ENCODE measurements at places on chromosomes 2 and 18.

DNA sequence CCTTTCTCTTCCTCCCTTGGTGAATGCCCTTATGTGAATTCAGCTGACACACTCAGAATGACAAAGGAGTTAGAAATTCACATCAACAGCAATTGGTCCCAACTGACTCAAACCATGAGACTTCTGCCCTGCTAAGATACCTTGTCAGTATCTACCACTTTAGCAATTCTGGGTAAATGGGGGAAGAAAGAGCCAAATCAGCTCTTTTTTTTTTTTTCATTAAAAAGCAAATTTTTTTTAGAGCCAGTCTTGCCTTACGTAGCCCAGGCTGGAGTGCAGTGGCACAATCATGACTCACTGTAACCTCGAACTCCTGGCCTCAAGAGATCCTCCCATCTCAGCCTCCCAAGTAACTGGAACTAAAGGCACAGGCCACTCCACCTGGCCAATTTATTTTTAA lies 1.7 kb upstream of the PPP4R1 start:
- ATAC-seq: no peak

DNA sequence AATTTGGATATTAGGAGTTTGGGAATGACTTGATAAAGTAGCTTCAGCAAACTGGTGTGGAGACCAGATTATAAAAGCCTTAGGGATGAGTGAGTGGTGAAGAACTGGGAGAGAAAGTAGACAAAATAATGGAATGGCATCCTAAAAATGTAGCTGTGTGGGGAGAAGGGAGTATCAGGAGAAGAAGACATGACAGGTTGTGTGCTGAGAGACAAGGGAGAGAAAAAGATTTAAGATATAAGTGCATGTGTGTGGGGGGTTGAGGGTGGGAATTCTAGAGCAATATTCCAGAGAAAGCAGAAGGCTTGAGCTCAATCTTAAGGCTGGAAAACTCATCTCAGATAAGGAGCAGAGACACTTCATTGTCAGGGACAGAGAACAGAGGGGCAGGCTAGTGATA lies 159.5 kb downstream of the HNMT start:
- no peak for ATAC-seq

DNA sequence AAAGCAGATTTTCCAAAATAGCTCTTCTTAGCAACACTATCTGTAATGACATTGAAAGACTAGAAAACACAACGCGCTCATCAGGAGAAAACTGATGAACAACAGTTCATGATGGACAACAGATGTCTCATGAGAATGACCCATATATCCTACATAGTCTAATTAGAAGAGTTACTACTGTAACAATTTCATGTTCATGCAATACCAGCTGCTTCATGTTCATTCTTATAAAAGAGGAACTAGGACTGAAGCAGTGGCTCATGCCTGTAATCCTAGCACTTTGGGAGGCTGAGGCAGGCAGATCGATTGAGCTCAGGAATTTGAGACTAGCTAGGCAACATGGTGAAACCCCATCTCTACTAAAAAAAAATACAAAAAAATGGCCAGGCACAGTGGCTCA lies 22.7 kb downstream of the TRAPPC8 start:
- no peak for ATAC-seq

DNA sequence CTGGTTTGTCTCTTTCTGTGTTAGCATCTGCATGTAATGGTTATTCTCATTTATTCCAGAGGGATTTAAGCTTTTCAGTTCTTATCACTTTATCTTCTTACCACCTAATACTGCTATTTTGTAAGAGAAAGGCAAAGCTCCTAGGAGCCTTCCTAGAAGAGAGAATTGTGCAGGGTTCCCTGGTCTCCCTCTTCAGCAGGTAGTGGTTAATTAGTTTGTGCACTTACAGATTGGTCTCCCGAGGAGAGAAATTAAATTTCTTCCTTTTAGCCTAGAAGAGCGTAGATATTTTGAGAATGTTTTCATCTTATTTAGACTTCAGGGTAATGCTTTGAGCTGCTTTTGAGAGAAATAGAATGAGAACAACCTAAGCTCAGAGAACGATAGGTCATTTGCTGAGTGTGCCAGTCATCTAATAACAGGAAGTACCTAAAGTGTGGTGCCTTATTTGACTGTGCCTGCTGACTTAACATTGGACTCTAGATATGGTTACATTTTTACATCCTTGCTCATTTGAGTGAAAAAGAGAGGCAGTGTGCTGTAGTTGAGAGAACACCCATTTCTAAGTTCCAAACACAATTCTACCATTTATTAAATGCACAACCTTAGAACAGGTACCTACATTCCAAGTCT lies 651.4 kb downstream of the STK39 start:
- peak; percentile 45 for ATAC-seq

DNA sequence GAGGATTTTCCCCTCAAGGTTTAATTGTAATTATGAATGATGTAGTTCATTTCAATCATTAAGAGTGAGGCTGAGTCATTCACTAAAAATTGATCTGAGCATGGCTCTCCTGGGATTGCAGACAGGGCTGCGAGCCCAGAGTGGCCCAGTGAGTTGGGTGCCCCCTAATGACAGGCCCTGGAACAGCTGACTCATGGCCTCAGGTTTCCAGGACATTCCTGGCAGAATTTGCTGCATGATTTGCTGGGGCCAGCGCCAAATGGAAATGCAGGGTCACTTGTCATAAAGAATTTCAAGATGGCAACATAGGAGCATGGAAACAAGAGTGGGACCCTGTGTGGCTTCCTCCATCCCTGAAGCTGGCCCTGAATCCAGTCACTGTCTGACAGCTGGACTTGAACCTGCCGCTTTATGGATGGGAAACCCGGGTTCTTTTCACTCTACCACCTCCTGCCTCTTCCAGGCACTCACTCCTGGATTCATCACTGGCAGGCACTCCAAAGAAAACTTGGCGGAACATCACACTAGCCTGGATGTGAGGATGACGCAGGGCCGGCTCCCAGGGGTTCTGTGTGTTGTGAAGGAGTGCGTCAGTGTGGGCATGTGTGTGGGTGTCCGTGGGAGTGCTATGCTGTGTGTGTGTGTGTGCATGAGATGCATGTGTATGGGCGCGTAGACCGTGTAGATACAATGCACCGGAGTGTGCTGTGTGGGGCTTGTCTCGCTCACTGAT lies 15.2 kb downstream of the OTOF start:
- ATAC-seq: no peak

DNA sequence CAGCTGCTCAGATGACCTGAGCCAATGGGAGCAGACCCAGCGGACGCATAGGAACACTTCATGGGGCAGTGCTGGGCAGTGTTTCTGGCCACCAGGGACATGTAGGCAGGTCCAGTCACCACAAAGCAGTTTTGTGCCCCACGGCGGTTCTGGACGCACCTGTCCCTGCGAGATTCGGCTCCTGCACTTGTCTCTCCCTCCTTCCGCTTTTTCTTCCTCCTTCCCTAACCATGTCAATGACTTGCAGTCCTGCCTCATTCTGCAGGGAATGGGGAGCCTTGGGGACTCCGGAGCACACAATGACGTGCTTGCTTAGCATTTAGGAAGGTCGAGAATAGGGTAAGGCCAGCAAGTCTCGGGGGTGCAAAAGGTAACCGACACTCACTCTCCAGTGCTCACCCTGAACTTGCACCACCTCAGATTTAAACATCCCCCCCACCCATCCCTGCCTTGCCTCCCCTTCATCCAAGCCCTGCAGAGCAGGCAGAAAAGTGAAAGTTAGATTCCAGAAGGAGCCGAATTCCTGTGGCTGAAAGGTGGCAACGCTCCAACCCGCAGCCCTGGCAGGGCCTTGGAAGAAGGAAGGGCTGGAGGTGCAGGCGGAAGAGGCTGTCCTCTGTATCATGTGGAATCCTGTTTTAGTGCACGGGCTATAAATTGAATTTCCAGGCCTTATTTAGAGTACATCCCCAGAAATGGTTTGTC lies 40.5 kb upstream of the ATG16L1 start:
- no peak for ATAC-seq

DNA sequence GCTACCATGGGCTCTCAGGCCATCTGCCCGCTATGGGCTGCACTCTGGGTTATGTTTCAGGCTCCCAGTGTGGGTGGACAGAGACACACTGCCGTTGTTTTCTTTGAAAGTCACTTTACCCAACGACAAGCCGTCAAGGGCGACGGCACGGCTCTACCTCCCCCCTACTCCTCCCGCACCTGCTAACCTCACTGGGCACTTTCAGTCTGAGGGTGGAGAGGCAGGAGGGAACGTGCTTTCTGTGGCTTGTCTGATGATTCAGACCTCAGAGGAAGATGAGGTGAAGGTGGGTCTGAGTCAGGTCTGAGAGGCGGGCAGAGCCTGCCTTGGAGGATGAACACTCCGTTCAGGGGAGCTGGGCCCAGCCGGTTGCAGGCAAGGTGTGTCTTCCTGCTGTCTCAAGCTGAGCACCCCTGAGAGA lies 147.6 kb upstream of the HDAC4 start:
- no peak for ATAC-seq

DNA sequence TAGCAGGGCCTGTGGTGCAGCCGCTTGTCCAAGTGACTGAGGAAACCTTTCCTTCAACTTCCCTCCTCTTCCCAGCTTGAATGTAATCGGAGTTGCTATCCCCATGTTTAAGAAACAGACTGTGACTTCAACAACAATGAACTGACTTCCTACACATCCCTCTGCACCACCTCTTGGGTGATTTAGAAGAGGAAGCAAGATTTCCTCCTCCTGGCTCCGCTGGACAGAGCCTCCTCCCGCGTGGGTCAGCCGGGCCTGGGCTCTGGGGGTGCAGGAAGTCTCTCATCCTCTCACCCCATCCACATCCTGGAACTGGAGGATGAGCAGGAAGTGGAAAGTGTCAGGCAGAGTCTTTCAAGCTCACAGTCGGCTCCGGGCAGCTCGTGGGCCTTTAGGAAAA lies 84.3 kb downstream of the GATA6 start:
- ATAC-seq: no peak

- peak; percentile 83 for ATAC-seq
Observed at GRCh38 chr2:89841476-89841840, 1150.0 kb downstream of the RPIA start.

- ATAC-seq: no peak
Observed at GRCh38 chr2:4693266-4693665, 989.9 kb downstream of the DCDC2C start.

DNA sequence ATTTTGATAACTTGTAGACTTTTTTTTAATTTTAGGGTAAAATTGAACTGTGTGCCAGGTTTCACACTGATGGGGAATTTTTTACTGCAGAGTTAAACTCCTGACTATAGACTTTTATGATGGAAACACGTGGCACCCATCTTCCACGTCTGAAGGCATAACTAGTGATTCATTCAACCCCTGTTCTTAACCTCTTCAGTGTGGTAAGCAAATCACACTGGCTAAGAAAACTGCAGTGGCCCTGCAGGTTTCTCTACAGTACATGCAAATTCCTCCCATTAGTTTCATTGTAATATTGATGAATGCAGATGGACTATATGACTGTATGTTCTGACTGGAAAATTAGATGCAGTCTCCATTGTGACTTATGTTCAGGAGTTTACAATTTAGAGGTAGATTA lies 47.2 kb downstream of the SMAD4 start:
- ATAC-seq: no peak

DNA sequence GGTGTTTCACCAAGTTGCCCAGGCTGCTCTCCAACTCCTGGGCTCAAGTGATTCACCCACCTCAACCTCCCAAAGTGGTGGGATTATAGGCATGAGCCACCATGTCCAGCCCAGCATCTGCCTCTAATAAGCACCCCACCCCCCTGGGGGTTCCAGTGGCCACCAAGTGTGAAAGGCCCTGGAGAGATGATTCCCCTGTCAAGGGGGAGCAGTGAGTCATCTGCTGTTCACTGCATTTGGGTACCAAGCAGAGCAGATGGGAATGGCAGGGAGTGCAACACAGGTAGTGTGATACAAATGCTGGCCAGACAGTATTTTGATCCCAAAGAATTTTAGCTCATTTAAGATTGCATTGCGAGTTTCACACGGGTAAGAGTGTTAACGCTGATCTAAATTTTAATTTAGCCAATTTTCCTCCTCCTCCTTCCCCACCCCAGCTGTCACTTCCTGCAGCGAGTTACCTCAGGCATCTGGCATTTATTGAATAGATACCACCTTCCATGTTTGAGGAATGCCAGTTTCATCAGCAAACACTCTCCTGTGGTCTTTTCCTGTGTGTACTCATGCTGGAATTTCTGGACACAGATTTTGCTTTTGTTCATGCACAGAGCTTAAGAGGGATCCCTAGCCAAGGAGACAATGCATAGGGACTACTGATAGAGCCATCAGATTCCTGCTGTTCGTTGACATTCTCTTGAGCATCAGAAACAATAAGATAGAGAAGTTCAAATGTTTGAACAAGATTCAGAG lies 32.4 kb upstream of the NCK2 start:
- ATAC-seq: no peak

- peak; percentile 73 for ATAC-seq
Observed at GRCh38 chr2:42796427-42797248, 4.3 kb upstream of the HAAO start.

- no peak for ATAC-seq
Observed at GRCh38 chr2:232482301-232483238, 5.1 kb downstream of the ECEL1 start.

- ATAC-seq: no peak
Observed at GRCh38 chr2:178630581-178630980, 150.3 kb downstream of the PLEKHA3 start.

- ATAC-seq: no peak
Observed at GRCh38 chr2:70668911-70669310, 99.1 kb downstream of the ADD2 start.

GRCh38 chr2:52857722-52858121 lies 909.9 kb upstream of the CHAC2 start:
- no peak for ATAC-seq

DNA sequence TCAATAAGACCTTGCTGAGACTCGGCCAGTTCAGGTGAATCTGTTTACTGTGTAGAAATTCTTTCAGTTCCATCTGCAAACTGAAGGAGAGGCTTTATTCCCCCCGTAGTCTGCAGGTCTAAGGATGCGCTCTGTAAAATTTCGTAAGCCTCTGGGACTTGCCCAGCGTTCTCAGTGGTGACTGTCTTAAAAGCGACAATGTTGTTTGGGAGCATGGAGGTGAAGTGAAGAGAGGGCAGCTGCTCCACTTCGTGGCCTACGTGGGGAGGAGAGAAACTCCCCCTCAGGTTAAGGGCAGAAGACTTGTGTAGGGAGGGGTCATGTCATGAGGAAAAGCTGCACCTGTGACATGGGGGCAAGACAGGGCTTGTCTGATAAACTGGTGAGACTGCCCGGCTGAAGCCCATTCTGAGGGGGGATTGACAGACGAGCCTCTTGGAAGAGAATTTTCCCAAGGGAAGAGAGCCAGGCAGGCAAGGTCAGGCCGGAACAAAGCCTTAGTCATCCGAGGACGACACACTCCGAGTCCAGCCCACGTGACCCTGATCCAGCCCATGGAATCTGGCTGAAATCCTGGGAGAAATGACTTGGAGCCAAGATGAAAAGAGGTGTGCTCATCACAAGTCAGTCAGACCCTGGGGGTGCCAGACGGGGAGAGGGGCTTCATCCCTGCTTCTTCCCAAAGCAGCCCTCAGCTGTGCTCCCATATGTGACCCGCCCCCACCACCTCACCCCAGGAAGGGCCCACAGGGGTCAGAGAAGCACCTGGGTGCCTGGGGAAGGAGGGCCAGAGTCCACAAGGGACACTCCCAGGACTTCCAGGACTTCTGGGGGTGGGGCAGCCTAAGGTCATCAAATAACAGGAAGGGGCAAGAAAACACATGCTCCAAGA lies 88.5 kb upstream of the SH3BP4 start:
- ATAC-seq: no peak

GRCh38 chr18:23213200-23213599 lies 77.9 kb downstream of the CABLES1 start:
- no peak for ATAC-seq

- ATAC-seq: no peak
Observed at GRCh38 chr2:175009917-175010621, 4.9 kb upstream of the CHN1 start.

- ATAC-seq: no peak
Observed at GRCh38 chr2:28046921-28047320, 156.4 kb downstream of the BABAM2 start.

- ATAC-seq: no peak
Observed at GRCh38 chr18:70333757-70334156, 44.9 kb downstream of the SOCS6 start.

Data from stimulated activated memory B cell treated with anti-CD40 and anti-IgM and Interleukin-4, amounts not matched to agents 10 μg/mL and 1 μg/mL and 100 μg/mL, for 72 hours (primary cell).